ENCODE measurements at places on chromosomes 7 and 10.

DNA sequence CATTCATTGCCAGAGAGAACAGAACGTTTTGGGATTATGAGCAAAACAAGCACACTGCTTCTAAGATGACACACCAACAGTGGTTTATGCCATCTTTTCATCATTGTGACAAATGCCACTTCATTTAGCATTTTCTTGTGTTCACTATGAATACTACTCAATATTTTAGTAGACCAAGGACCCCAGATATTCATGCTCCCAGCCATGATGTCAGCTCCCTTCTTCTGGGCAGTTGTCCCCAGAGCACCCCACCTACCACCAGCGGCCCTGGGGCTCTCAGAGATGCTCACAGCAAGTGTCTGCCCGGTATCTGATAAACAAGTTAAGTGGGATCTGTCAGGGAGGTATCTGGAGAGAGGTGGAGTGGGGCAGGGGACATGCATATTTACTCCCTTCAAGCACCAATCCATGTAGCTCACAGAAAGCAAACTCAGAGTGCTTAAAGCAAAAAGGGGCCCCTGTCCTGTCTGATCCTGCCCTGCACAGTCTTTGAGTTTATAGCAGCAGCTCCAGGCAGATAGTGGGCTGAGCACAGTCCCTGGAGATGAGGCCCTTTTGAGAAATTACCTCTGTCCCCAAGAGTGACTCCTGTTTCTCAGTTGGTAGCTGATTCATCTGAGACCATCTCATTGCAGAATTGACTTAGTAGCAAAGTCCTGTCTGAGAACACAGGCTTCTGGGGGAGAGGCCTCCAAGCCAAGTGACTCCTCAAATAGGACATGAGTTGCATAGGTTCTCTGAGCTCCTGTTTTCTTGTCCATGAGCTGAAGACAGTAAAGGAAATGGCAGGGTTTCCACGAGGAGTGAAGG, 281.8 kb upstream of the KLF6 start:
- no peak for DNase-seq

GRCh38 chr10:47403446-47404318, 19.6 kb upstream of the ZNF488 start:
- DNase-seq, result no peak

DNA sequence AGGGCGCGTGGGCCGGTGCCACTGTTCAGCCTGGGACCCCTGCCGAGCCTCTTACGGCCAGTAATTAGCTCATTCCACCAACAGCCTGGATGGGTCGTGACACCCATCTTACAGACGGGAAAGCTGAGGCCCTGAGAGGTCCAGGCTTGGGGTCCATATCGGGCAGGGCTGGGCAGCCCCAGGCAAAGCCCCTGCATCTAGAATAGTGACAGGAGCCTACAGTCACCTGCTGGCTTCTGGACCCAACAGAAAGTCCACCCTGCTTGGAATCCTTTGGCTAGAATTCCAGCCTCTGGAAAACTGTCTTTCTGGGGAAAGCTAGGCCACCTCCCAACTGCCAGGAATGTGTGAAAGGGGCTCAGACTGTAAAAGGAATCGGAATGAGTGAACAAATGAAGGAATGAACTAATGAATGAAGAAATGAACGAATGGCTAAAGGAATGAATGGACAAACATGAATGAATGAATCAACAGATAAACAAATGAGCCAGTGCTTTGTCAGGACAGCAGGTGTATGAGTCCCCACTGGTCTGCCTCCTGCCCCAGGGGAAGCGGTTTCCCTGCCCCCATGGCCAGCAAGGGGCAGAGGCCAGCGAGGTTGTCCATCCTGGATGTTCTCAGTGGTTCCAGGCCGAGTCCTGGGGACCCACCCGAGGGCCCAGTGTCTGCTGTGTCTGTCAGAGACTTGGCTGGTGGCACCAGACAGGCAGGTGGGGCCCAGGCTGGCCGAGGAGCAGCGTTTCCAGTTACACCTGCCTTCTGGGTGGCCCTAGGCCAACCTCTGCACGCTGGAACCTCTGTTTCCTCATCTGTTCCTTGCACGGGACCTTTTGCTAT, 24.1 kb upstream of the PDGFA start:
- DNase-seq, result no peak

DNA sequence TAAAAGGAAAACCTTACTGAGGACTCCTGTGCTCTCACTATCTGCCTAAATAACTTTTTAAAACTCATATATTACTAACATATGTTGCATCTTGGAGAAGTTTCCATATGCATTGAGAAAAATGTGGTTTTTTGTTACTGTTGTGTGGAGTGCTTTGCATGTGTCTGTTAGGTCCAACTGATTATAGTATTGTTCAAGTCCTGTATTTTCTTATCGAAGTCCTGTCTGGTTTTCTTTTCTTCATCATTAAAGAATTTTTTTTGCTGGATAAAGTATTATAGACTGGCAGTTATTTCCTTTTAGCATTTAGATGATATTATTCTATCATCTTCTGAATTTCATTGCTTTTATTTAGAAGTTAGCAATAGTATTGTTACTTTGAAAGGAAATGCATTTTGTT, 59.5 kb upstream of the ACSM6 start:
- no peak for DNase-seq

- no peak for DNase-seq
Observed at GRCh38 chr10:66827353-66827752, 98.5 kb upstream of the LRRTM3 start.

GRCh38 chr10:127434006-127434405, 115.1 kb upstream of the NPS start:
- no peak for DNase-seq

DNA sequence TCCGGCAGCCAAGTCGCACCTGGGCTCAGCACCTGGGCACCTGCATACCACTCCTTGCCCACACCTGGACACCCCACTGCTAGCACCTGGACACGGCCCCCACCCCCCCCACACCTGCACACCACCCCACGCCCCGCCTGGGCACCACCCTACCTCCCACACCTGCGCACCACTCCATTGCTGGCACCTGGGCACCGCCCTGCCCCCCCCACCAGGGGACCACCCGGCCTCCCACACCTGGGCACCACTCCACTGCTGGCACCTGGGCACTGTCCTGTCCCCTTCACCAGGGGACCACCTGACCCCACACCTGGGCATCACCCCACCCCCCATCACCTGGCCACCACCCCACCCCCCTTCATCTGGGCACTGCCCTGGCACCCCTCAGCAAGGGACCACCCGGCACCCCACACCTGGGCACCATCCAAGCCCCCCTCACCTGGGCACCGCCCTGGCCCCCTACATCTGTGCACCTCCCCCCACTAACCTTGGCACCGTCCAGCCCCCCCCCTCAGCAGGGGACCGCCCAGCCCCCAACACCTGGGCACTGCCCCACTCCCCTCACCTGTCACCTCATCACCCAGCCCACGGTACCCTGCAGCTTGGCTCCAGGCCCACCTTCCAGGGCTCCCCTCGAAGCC, 33.8 kb upstream of the RNF32 start:
- DNase-seq, result no peak

GRCh38 chr10:79295563-79295962, 51.7 kb upstream of the PPIF start:
- DNase-seq, result no peak

- DNase-seq, result no peak
Observed at GRCh38 chr10:83925133-83925532, 214.2 kb upstream of the GHITM start.

DNA sequence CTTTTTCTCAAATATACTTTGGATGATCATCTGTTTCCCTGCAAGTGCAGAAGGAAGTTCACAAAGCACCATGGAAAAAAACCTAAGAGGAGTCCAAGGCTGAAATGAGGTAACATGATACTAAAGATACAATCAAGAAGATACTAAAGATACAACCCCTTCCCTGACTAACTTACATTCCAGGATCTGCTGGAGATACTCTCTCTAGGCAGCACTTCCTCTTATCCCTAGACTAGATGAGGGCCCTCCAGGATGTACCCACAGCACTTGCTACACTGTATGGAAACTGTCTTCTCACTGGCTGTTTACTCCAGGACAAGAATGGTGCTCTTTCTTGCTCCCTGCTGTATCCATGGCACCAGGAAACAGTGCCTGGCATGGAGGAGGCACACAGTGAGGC, 116.4 kb upstream of the NFE2L3 start:
- DNase-seq, result no peak

- no peak for DNase-seq
Observed at GRCh38 chr10:78045237-78045636, 11.6 kb downstream of the RPS24 start.

DNA sequence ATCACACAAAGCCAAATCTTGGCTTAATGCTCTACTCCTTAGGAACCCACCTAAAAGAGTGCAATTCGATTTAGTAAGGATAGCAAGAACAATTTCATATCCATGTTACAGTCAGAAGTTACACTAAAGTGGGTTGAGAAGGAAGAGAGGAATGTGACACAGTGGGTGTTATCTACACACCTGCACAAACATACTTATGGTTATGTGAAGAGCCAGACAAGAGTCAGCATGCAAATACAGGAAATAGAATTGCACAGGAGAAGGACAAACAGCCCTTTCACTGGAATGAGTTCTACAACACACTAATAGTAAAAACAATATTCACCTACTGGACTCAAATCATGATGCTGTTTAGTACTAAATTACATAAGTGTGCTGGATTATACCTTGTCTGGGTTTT, 262.8 kb downstream of the DGKB start:
- DNase-seq, result no peak

DNA sequence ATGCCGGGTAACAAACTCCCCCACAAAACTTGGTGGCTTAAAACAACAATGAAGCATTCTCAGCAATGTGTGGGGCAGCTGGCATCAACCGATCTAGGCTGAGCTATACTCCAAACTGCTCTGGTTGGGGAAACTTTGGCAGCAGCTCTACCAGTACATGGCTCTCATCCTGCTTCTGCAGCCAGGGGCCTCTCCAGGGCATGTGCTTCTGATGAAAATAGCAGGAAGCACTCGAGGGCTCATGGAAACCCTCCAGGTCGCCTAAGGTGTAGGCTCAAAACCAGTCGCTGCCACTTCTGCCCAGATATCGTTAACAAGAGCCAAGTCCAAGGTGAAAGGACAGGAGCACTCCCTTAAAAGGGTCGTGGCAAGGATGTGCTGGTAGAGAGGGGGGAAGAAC, 134.1 kb downstream of the TEX36 start:
- DNase-seq, result no peak

DNA sequence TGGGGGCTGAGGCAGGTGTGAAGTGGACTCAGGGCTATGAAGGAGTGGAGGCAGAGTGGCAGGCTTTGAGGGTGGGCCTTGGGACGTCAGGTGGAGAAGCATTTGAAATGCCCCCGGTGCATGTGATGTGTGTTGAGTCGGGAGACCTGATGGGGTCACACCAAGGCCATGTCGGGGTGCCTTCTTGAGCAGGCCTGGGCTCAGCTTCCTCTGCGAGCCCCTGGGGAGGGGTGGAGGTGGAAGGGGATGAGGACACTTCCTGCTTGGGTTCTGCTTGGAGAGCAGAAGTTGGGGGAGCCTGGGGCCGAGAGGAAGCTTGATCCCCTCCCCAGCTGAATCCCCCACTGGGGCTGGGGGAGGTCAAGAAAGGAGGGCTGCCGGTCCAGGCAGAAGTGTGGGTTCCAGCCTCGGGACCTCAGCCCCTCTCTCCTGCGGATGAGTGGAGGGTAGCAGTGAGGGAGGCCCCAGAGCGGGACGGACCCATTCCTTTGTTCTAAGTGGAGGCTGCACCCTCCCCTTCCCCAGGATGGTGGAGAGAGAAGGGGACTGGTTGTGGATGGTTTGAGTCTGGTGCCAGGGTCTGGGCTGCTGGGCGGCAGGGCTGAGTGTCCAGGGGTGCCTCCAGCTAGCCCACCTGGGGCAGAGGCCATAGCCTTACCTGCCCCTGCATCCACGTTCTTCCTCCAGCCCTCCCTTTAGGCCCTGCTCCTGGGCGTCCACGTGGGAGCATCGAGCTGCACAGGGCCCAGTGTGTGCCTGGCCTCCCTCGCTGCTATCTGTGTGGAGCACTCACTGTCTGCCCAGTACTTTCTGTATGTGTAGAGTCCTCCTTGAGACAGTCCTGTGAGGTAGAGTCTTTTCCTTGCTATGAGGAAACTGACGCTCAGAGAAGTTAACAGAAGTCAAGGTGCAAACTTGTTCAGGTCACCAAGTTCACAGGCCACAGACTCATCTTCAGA, 36.7 kb downstream of the PRF1 start:
- DNase-seq, result no peak

GRCh38 chr10:28120043-28120749, 121.3 kb upstream of the ODAD2 start:
- no peak for DNase-seq

- no peak for DNase-seq
Observed at GRCh38 chr7:51140199-51141164, 176.1 kb downstream of the COBL start.

GRCh38 chr10:129605986-129606518, 139.0 kb downstream of the MGMT start:
- no peak for DNase-seq

All from NCI-H1417 treated with DMSO at 0.1 percent for 48 hours (cell line).